ENCODE measurements at places on chromosomes 4 and X. TPM values are rescaled to one million over a fixed set of nuclear protein-coding genes. Genes with fewer than 3 reads are reported as not detected.

GRCh38 chr4:46818604-46819003 lies 90.4 kb downstream of the COX7B2 start:
- no peak for DNase-seq

GRCh38 chrX:7283741-7284140 lies 135.8 kb upstream of the PUDP start:
- no peak for DNase-seq

DNA sequence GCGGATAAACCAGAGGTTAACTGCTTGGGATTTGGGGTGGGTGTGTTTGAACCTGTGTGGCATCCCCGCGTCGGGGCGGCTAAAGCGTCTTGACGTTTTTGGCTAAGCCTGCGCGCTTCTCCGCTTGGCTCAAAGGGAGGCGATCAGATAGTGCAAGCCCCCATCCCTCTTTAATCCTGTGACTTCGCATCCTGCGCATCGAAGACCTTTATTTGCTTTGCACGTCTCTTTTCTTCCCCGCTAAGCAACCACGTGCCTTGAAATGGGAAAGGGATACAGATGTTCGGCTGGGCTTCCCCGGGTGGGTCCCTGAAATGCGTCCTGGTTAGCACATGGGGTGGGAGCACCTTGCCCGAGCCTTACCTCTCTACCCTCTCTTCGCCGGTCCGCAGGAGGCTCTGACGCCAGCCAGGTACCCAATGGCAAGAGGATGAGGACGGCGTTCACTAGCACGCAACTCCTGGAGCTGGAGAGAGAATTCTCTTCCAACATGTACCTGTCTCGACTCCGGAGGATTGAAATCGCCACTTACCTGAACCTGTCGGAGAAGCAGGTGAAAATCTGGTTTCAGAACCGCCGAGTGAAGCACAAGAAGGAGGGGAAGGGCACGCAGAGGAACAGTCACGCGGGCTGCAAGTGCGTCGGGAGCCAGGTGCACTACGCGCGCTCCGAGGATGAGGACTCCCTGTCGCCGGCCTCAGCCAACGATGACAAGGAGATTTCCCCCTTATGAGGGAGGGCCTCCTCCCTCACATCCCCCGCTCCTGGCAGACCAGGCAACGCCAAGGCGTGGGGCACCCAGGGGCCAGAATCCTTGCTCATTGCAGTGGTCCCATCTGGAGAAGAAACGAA lies 1.5 kb downstream of the GSX2 start:
- no peak for DNase-seq

- DNase-seq = no peak
Measured at GRCh38 chr4:88811904-88812303, 114.3 kb upstream of the NAP1L5 start.

- no peak for DNase-seq
Measured at GRCh38 chr4:79181190-79181589, 144.7 kb downstream of the NAA11 start.

DNA sequence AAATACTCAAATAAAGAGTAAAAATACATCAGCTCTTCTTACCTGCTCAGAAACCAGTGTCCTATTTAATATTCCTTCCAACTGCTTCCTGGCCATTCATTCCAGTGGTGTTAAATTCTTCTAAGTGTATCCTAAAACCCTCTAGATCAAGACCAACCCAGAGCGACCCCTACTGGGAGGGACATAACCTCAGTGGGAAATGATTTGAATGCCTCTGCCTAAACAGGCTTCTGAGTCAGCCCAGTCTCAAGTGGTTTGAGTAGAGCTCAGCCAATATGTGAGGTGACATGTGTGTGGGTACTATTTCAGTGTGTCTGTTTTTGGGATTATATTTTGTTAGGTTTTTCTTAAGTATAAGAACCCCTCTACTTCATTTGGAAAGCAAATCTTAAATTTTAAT lies 133.6 kb upstream of the ARHGEF9 start:
- DNase-seq = peak; percentile 19

DNA sequence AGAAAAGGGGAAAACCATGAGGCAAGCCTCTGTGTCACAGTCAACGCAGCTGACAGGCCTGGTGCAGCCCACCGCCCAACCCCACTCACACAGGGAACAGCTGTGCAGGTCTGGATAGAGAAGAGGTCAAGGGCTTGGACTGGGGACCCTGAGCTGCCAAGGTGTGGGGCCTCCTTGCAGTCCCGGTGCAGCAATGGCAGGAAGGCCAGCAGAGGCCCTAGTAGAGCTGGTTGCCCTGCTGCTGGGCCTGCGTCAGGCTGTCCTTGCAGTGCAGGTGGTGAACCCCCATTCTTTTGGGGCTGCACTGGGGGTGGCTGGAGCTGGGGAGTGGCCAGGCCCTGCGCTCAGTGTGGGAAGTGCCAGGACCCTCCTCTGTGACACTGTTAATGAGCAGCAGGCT lies 482.0 kb downstream of the SMARCA1 start:
- no peak for DNase-seq

GRCh38 chrX:37830371-37830770 lies 17.0 kb downstream of the DYNLT3 start:
- DNase-seq = no peak

DNA sequence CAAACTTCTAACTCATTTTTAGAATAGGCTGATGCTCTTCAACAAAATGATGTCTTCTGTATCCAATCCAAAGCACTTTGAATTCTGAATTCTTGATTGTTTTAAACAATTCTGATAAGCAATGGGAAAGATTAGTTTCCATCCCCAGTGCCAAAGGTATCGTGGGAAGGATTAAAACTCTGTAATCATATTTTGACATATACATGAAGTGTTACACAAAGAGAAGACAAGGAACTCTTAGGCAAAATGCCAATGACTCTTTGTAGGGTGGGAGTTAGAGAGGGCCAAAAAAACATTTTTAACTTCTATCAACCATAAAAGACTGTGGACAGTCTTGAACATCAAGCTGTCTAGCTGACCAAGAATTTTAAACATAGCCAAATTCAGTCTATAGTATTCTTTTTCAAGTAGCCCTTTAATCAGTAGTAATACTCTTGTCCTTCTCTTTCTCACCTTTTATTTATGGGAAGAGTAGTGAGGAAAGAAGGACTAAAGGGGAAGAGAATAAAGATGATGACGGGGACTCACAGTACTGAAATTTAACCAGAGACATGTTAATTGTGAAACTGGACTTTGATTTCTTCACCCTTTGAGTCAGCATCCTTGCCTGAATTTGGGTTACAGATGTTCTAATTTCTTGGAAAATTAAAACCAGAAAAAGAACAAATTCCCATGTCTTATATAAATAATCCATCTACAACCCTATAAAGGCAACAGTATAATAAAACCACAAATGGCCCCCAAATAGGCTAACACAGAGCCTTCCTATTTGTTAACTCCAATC lies 51.8 kb upstream of the VEGFD start:
- DNase-seq = no peak

DNA sequence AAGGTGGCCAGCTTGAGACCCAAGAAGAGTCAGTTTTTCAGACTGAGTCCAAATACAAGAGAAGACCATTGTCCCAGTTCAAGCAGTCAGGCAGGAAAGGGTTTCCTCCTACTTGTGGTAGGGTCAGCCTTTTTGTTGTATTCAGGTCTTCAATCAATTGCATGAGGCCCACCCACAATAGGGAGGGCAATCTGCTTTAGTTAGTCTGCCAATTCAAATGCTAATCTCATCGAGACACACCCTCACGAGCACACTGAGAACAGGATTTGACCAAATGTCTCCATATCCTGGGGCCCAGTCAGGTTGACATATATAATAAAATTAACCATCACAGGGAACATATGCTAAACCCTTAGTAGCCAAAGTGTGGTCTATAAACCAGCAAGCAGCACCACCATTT lies 75.3 kb upstream of the FRMPD3 start:
- DNase-seq = no peak

DNA sequence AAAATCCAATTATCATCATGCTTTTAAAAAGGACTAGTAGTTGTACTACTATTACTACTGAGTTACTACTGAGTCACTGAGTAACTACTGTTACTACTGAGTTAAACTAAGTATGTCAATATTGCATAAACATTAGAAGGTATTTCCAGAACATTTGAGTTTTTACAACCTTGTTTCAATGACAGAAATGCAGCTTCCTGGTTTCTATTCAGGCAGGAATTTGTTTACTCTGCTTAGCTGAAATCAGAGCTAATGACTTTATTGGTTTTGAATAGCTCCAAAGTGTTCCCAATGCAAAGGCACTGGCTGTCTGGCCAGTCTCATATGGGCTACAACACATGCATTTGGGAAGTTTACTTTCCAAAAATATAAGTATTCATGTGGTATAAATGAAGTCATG lies 12.0 kb downstream of the RPS6KA6 start:
- no peak for DNase-seq

DNA sequence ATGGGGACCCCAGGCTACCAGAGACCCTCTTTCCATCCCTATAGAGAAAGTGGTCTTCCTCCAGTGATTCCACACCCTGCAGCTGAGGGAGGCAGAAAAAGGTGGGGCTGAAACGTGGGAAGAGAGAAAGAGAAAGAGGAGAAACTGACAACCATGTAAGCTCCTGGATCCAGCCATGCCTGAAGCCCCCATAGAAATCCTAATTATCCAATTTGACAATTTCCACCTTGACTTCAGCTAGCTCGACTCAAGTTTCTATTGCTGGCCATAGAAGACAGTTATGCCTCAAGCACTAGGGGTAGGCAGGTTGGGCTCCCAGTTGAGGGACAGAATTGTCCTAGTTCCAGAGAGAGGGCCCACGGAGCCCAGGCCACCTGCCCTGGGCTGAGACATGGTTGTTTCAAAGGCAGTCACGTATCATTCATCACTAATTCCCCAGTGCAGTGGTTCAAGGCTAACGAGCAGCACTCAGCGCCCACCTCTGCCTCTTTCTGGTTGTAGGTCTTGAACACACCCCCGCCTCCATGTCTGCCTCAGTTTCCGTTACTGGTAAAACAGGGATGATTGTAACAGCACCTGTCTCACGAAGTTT lies 39.8 kb upstream of the ASMTL start:
- no peak for DNase-seq

- DNase-seq = no peak
Measured at GRCh38 chr4:105145156-105145902, 1.3 kb upstream of the TET2 start.

- peak; percentile 57 for DNase-seq
Measured at GRCh38 chr4:54063737-54064316, 578 bp downstream of the CHIC2 start.

DNA sequence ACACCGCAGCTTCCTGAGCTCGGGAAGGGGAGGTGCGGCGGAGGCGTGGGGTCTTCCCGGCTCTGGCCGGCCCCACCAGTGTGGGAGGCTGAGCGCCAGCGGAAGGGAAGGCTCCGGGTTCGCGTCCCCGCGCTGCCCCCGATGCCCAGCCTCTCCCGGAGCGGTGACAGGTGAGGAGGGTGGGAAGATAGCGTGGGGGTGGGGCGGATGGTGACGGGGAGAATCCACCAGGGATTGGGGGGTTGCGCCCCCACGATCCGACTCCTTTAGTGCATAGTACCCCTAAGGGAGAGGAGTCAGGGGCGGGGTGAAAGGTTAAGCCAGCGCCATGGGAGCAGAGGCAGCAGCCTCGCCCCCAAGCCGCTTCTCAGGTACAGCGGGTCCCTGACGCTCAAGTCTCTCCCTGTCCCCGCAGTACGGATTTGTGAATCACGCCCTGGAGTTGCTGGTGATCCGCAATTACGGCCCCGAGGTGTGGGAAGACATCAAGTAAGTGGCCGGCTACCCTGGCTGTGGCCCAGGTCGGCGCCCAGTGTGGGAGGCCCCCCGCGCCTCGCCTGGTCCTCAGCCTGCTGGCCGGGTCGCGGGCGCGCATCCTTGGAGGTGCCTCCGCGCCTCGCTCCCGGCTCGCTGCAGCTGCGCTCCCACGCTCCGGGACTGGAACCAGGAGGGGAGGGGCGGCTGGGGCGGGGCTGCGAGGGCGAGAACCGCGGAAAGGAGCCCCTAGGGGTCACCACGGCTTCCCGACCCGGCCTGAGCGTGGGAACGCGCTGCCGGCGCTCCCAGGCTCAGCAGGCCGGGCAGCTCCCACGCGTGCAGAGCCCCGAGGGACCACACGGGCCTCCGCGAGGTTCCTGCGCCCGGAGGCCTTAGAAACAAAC lies 791 bp downstream of the GUCY1B1 start:
- DNase-seq = peak; percentile 11

GRCh38 chr4:100935090-100935489 lies 412.2 kb downstream of the PPP3CA start:
- peak; percentile 6 for DNase-seq

DNA sequence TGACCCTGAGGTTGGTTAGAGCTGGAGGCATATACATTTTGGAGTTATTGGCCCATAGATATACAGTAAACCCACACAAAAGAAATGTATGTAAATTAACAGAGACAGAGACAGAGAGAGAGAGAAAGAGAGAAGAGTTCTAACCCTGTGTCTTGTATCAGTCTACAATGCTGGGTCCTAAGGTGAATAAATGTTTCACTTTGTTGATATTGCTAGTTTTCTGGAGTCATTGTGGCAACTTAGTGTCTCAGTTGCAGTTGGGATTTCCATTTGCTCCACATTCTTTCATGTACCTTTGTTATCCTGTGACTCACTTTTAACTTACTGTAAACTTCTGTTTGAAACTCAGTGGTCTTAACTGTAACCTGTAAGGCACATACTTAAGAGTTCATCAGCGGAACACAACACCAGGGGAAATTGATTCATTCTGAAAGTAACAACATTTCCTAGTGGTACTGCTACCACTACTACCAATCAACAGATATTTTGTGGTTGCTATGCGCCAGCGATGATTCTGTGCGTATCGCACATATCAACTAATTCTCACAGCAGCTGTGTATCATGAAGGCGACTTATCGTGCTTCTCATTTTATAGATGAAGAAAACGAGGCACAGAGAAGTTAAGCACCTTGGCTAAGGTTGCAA lies 38.5 kb upstream of the ETDA start:
- no peak for DNase-seq

The FAAH2 gene
- total RNA-seq = 6.2 TPM

The HTN3 gene
- not detected for total RNA-seq

The MBTPS2 gene
- total RNA-seq = 14.0 TPM

The NHSL2 gene
- total RNA-seq = not detected

The MBNL3 gene
- total RNA-seq = 29.9 TPM

Measured in SJCRH30 (cell line).